SJSA1 (cell line): ENCODE measurements at places on chromosomes 1 and 21.

- no peak for DNase-seq
These were observed 160.9 kb downstream of the UCK2 start for GRCh38 chr1:165988275-165988674.

- no peak for DNase-seq
These were observed 15.6 kb upstream of the CDCP2 start for GRCh38 chr1:54168206-54168965.

- DNase-seq = no peak
These were observed 33.9 kb downstream of the WDR4 start for GRCh38 chr21:42845296-42845965.

- DNase-seq = no peak
These were observed 458.9 kb upstream of the RGS18 start for GRCh38 chr1:191699343-191699742.

DNA sequence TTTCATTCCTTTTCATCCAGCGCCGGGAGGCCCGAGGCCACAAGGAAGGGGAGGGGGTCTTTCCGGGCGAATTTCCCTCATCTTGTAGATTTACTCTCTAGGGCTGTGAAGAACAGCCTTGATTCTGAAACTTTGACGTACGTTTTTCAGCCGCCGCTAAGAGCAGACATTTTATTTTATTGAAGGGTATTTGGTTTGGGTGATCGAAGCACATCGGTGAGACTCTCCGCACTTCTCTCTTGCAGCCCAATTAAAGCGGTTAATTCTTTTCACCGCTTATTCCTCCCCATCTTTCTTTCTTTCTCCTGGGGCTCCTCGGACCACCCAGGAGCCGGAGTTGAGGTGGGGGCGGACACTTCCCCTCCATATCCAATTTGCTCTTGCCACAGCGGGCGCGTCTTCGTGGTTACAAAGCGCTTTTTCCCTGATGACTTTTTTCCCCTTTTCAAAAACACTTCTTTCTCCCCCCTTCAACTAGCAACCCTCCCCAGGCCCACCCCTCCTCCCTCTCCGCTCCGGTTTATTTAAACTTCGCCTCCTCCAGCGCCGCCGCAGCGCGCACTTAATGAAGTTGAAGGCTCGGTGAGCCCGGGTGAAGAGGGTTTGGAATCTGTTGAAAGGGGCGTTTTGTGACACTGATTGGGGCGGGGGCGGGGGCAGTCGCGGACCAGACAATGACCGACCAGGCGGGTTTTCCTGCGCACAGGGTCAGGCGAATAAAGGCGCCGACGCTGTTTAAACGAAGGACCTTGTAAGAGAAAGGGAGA is 5.9 kb downstream of the FOXD2 start:
- DNase-seq = peak; percentile 80

- no peak for DNase-seq
These were observed 736.3 kb downstream of the LTN1 start for GRCh38 chr21:28256420-28256831.

DNA sequence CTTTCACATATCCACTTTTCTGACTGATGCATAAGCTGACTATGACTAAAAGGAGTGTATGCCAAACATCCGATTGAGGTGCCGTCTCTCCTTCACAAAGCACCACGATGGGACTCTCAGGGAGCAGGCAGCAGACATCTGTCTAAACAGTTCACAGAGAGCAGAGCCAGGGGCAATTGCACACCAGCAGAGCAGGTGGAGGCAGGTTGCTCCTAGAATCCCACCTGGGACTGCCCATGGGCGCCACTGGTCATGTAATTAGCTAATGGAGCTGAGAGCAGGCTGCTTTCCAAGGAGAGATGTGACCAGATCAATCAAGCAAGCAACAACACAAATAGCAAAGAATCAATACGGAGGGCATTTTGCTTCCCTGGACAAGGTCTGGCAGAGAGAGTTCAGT is 30.5 kb upstream of the COA6 start:
- no peak for DNase-seq

DNA sequence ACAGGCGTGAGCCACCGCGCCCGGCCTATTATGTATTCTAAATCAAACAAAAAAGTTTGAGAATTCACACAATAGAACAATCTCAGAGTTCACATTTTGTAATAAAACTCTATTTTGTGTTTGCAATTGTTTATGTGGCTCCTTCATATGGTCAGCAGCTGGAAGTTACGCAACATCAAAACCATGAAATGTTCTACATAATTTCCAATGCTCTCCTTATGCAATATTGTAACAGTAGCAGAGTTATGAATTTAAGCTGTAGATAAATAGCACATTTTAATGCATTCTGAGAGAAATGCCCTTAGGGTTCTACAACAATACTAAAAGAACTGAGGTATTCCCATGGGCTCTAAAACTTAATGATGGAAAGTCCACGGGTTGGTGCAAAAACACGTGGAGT is 62.3 kb upstream of the COL11A1 start:
- DNase-seq = no peak

GRCh38 chr1:48944811-48945210 is 168.1 kb upstream of the BEND5 start:
- no peak for DNase-seq

DNA sequence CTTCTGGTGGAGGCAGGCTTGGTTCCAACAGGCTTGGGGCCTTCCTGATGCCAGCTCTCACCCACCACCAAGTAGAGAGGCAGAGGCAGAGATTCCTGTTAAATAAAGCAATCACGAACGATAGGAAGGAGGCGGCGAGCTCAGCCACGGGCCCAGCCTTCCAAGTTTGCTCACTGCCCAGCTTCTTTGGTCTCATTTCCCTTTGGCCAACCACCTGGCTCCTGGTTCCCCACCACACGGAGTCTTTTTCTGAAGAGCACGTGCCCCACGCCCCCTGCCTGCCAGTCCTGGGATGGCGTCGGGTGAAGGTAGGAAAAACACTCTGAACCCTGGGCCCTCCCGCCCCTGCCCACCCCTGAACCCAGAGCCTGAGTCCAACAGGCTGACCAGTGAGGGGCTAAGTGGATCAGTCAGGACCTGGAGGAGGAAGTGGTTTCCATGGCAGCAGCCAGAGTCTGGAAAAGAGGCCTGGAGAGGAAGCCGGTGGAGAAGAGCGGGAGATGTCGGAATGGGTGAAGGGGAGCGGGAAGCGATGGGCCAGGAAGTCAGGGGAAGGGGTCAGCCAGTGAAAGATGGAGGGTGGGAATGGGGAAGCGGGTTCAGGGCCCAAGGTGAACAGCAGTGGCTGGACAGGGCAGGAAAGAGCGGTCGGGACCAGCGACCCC is 158.2 kb upstream of the KLHDC7A start:
- DNase-seq = no peak

DNA sequence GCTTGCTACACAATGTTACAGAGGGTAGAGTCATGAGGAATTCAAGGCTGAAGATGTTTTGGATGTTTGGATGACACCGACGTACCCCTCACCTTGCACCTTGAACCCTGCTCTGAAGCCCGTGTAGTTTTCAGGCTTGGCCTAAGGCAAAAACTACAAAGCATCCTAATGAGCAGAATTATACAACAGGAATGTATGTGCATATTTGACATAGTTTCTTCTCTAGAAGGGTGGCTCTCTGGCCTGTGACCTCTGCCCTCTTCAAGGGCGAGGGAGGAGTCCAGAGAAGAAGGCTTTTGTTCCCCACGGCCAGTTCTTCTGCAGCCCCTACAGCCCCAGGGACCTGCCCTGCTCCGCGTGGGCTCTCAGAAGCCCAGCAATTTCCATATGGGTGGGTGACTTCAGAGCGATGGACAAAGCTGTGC is 43.3 kb downstream of the L1TD1 start:
- DNase-seq = no peak

DNA sequence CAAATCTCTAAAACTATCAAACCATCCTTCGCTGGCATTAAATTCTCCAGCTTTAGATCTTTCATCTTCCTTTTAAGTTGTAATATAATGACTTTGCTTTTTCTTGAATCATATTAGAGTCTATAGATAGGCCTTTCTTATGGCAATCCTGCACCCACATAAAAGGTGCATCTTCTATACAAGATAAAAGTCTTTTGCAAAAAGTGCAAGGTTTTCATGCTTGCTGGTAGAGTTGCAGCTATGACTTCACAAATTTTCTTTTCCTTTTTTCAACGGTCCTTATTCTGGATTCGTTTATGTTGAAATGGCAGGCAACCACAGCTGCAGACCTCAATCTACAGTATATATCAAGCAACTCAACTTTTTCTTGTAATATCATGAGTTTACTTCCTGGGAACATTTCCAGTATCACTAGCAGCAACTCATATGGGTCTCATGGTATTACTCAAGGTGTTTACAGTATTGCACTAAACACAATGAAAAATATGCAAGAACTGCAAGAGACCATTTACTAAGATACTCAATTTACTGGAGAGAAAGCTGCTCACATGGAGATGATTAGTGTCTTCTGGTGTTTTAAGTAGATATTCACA is 22.1 kb downstream of the OMA1 start:
- no peak for DNase-seq

DNA sequence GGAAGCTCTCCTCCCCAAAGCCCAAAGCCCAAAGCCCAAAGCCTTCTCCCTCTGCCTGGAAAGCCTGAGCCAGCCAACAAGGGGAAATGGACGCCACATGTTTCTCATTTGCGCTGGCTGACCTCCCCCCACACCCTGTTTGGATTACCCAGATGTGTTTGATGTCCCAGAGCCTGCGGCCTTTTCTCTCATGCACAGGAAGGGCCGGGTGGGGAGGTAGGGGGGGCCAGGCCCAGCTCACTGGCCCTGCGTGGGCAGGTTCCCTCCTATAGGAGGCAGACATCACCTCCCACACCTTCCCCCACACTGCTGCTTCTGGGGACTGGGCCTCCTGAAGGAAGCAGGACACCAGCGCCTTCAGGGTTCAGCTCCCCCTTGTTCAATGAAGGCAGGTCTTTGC is 116.3 kb downstream of the NAV1 start:
- peak; percentile 85 for DNase-seq

DNA sequence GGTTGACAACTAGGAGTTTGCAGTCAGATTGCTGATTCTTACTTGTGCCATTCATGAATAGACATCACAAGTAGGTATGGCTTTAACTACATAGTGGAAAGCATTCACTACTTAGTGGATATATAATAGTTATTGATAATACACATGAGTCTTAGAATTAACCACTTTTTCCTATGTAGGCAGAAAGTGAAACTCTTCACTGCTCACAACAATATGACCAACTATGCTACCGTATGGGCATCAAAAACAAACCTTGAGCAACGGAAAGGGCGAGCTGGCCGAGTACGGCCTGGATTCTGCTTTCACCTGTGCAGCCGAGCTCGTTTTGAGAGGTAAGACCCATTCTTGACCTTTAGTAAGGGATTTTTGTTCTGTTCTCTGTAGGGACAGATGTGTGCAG is 38.7 kb downstream of the DHX9 start:
- no peak for DNase-seq

DNA sequence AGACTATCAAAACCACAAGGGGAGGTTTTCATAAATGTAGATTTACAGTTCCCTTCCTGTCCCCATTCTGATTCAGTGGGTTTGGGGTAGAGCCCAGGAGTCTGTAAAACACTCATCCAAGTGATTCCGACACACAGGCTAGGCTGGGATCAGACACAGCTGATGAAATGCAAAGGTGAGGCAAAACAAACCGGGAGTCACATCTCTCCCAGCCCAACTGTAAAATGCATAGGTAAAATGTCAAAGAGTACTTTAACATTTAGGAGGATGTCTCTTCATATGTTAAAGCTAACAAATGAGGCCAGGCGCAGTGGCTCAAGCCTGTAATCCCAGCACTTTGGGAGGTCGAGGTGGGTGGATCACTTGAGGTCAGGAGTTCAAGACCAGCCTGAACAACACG is 45.0 kb downstream of the ZNF281 start:
- DNase-seq = no peak

- DNase-seq = no peak
These were observed 54.8 kb downstream of the CYP2J2 start for GRCh38 chr1:59871746-59872145.

DNA sequence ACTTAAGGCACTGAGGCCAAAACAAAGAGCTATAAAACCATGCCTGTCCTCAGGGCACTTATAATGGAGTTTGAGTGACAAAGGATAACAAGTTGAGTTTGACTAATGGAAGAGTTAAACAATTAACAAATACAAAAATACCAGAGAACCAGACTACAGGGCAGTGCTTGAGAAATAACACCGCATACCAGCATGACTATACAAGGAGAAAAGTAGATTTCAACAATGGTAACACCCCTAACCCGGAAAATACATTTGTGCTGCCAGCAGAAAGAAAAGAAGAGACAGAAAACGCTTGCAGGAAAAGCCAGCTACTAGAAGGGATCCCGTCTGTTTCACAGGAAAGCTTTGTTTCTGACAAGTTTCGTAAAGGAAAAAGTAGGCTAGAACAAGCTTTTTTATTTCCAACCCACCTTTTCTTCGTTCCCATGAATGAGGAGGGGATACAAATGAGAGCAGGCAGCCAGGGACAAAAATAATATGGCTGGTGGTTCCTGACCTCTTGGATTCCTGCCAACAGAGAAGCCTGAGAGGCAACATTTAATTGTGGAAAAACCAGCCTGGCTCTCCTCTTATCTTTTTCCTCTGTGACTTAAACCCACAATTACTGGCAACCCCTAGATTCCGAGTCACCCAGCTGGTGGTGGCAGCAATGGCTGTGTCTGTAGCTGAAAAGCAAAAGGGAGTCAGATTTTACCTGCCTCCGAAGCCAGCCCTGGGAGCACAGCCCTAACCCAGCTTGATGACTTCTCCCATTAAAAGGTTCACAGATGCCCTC is 56.5 kb downstream of the WLS start:
- DNase-seq = no peak

DNA sequence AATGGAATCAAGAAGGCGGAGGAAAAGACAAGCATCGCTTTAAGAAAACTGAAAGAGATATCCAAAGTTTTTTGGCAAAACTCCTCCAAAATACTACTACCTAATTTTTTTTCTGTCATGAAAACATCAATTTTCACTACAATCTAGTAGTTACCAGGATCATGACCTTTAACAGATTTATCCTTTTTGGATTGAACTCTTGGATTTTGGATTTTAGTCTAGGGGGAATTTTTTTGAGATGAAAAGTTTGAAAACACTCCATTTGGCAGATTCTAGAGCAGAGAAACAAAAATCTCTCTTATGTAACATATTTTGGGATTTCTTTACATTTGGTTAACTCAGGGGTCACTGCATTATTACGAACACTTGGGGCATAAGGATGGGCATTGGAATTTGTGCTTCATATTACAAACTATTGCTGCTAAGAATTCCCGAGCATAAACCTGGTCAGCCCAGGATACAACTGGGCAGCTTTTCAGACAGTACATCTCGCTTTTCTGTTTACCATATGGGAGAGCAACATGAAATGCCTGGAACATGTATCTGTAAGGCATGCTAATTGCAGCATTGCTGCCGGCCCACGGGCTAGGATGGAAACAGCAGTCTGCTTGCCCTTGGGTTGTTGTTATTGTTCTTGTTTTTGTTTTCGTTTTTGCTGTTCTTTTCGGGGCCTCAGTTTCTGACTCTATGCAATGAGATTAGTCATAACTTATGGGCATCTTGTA is 264.3 kb downstream of the RHOU start:
- no peak for DNase-seq

DNA sequence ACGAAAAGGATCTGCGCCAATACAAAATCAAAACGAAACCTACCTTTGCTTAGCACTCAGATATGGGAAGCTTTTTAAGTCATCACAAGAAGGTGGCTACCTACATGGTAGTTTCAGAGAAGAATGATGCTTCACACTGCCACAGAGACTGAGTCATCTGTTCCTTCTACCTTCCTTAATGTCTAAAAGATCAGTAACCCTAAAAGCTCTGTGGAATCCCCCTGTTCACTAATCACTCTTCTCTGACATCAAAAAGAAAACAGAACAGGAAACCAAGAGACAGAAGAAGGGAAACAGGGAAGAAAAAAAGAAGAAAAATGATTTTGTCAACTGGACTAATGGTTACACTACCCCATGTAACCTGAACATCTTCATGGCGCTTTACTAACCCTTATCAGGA is 177.2 kb downstream of the SMYD3 start:
- no peak for DNase-seq

- peak; percentile 81 for DNase-seq
These were observed 49.3 kb downstream of the ADAMTS1 start for GRCh38 chr21:26795866-26796329.
